ELR (cell line): ENCODE measurements at places on chromosomes 6 and 20.

- no peak for DNase-seq
These were observed 105.3 kb downstream of the FOXF2 start for GRCh38 chr6:1494671-1495070.

DNA sequence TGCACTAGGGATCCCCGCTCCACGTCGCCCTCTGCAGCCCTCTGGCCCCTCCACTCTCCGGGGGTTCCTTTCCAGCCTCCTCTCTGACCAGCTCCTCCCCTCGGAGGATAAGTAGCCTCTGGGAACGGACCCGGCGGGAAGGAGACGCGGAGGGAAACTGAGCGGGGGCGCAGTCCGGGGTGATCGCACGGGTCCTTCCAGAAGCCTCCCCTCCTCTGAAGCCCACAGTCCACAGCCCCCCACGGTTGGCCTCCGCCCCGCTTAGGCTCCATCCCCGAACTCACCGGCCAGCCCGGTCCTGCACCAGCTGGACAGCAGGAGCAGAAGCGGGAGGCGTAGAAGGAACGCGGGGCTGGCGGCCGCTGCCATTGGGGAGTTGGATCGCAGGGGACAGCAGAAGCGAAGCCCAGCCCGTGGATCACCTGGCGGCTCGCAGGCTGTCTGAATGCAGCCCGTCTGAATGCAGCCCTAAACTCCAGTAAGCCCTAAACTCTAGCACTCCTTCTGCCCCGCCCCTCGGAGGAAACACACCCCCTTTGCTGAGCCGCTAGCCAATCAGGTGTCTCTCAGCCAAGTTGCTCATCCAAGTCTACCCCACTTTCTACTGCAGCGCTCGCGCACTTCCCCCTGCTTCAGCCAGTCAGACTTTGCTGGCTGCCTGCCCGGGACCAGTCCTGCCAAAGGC lies at the start of gene RAET1G:
Gene RAET1G (minus strand): TSS at position 480 of the 685 bp plus-strand sequence. CDS start 111 bp downstream, at position 369.
- peak; percentile 95 for DNase-seq

DNA sequence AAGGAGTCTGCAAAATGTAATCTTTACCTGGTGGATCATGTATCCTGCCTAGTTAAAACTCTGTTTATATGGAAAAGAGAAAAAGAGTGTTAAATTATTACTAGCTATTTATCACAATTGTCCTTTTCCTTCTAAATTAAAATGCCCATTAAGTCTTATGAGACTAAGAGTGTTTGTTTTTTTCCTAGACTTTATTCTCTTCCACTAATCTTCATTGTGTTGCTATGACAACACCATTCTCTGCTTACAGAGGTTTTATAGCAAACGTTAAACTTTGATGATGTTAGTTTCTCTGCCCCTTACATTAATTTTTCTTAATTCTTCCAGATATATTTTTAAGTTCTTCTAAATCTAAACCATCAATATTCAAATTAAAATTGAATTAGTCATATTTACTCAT lies 420.8 kb downstream of the TBC1D32 start:
- DNase-seq = no peak

DNA sequence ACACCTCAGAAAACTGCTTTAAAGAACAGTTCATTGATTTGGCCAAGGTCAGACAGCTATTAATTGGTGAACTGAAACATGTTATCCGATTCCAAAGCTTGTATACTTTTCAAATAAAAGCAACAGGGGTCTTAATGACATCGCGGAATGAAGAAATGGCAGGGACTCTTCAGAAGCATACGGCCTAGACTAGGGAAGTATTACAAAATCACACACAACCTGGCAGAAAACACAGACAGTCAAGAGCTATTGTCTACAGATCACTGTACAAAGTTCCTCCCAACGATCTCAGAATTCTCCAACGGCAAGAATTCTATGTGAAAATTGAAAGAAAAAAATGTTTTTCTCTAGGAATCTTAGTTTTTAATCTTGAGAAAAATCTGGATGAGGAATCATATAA lies 105.5 kb downstream of the PTPRK start:
- DNase-seq = no peak

DNA sequence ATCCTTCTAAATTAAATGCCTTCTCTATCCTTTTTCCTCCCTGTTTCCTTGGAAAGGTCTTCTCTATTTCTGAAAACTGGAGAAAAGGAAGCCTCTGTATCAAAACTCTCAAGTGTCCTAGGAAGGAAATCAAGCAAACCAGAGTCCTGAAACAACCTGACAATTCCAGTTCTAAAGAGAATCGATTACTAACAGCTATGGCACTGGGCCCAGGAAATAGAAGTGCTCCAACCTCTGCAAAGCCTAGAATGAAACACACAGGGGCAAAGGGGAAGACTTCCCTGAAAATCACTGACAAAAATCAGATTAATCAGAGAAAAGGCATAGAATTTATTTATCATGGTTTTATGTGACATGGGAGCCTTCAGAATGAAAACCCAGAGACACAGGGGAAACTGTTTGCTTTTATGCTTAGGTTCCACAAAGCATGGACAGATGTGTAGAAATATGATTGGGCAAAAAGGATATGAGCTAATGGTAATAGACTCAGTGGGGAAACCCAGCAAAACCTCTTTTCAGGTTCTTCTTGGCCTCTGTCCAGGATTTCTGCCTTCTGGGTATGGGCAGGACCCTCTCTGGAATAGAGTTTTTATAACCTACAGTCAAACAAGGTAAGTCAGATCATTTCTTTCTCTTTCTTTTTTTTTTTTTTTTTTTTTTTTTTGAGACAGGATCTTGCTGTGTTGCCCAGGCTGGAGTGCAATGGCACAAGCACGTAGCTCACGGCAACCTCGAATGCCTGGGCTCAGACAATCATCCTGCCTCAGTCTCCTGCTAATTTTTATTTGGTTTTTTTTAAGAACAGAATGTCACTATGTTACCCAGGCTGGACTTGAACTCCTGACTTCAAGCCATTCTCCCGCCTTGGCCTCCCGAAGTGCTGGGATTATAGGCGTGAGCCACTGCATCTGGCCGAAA lies 91.7 kb downstream of the CD24 start:
- DNase-seq = no peak

GRCh38 chr6:827431-827830 lies 134.5 kb upstream of the EXOC2 start:
- DNase-seq = no peak

- DNase-seq = no peak
These were observed 109.7 kb downstream of the DST start for GRCh38 chr6:56532766-56533551.

DNA sequence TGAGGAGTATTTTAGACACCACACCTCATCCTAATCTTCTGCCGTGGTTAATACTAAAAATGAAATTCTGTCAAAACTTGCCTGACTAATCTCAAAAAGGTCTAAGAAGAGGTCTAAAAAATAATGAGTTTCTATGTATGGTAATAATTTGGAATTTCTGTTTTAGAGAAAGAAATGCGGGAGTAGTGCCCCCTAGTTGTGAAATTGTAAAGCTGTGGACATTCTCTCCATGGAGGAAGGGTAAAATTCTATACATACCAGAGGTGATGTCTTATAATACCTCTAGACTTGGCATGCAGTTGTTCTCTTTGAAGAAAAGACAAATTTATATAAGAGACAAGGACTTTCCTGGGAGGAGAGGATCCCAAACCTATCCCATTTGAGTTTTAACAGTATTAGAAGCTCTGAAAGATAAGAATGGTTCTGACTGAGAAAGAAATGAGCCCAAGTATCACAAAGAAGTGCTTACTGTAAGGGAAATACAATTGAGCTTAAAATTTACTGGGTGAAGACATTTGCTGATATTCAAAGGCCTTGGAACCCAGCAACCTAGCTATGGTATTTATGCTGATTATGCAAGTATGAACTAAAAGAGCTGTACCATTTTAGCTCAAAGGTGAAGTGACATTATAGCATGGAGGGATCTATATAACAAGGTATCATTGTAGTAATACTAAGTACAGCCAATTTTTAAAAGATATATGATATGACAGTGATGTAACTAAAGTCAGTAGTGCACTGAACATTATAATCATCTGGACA lies 5.1 kb upstream of the EPHA7 start:
- no peak for DNase-seq

- DNase-seq = no peak
These were observed 268.5 kb upstream of the EXOC2 start for GRCh38 chr6:961407-961960.

GRCh38 chr20:37808233-37809070 lies 94.5 kb upstream of the VSTM2L start:
- no peak for DNase-seq

DNA sequence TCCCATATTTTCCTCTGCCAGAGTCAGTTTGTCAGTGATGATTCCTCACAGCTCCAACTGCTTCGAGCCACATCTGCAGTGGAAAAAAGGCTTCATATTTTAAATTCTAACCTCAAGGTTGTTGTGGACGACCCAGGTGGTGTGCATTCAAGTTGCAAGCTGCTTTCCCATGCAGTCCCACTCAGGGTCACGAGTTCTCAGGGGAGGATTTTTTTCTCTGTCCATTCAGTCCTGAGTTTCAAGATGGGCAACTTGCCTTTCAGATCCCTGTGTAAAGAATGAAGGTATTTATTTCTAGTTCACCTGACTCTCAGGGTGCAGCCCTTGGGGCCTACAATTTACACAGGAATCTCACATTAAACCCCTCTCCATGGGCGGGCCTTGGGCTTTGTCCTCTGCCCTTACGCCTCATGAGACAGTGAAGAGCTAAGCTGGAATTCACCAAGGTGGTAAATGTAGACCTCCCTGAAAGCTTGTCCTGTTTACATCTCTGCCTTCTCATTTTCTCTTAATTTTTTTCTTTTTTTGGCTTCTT lies 65.9 kb downstream of the TPD52L1 start:
- no peak for DNase-seq

DNA sequence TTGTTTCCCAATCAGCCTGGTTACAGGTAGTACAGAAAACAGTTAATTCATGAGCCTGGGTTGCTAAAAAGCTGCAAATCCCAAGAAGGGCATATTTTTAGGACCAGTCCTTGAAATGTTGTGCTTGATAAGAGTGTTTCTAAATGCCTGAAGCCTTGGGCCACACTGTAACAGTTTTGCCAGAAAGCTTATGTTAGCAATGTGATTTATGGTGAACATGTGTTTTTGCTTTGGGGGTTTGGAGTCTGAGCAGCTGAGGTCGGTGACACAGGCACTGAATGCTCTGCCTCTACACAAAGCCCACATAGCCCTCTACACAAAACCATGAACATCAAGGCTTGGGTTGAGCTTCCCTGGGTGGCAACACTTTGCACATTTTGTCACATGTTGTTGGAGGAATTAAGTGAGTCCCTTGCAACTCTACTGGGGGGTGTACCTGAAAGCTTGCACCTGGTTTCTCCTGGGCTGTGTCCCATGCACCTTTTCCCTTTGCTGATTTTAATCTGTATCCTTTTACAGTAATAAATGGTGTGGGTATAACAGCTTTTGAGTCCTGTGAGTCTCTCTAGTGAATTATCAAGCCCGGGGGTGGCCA lies 22.2 kb downstream of the AHI1 start:
- DNase-seq = no peak

DNA sequence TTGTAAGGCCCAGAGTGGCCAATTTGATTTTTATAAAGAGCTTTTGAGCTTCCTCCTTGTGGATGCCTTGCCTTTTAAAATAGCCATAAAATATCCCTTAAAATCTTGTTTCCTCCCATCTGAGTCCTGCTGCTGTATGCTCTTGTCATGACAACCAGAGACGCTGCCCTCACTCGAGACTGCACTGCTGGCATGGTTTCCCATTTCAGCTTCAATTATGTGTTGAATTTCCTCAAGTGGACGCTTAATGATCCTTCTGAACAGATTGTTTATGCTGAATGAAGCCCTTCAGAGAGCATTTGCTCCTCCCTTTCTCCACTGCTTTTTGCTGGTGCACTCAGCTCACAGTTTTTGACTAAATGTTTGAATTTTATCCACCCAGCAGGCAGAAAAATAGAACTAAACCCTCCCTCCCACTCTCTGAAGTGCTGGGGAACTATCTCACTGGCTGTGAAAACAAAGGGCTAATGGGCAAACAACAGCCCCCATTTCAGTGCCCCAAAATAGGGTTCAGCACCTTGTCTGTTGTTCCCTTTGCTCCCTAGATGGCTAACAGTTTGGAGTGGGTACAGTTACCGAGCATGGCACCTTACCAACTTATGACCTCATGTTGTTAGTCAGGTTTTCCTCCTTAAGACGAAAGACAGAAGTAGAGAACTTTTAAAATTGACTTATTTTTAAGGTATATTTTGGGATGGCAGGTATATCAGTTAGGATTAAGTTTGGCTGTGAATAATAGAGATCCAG lies 45.5 kb upstream of the RNF8 start:
- DNase-seq = no peak

DNA sequence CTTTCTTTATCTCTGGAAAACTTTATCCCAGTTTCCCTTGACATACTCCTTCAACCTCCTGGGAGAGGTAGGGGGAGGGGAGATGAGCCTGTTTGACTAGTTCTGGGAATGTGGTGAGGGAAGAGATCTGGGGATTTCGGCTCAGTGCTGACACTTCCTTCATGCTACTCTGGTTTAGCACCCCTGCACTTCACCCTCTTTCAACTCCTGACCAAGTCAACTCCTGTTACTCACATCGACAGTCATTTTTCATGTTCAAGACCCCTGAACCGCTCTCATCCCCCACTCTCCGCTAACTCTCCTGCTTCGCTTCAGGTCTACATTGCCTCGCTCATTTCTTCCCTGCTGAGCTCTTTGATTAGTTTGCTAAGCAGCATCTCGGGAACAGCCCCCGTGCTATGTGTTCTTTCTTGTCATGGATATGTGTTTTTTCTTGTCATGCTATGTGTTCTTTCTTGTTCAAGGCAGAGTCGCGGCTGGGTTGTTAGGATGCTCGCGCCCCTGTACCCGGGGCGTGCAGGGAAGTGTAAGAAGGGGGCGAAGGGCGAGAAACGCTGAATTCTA lies 16.6 kb upstream of the TRIM27 start:
- no peak for DNase-seq

- no peak for DNase-seq
These were observed 186.7 kb upstream of the PDE10A start for GRCh38 chr6:165849534-165850430.

DNA sequence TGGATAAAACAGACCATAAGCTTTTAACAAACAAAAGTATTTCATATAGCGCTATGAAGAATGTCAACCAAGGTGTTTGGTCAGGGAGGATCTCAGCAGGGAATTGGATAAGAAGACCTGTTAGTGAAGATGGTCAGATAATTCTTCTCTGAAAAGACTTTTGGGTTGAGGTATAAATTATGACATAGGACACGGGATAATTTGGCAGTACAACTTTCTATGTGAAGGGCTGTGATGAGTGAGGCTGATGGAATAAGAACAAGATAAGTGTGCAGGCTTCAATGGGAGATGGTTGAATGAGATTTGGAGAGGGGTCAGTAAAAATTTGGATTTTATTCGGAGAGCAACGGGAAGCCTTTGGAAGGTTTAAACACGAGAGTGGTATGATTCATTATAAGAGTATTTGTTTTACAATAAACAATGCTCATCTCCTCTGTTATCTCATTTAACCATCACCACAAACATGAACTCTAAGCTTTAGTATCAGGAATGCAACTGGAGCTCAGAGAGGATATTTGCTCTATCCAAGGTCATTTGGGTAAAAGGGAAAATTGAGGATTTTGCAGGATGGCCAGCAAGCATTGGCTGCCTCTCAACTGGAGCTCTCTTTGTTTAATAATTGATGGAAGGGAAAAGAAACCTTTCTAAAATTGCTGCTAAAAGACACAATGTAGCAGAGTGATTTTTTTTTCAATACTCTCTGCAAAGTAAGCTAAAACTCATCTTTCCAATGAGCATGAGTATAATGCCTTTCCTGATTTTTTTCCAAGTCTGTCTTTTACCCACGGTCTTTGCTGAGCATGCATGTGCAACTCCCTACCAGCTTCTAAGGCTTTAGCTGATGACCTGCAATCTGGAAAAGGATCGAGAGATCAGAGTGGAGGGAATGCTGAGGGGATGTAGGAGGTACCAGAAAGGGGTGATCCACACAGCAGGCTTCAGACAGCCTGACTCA lies 534.0 kb downstream of the CBLN4 start:
- no peak for DNase-seq

- no peak for DNase-seq
These were observed 39.9 kb downstream of the TMC2 start for GRCh38 chr20:2576317-2576727.
